ENCODE measurements at places on chromosomes 16 and 17. TPM values are rescaled to one million over a fixed set of nuclear protein-coding genes. Genes with fewer than 3 reads are reported as not detected.

DNA sequence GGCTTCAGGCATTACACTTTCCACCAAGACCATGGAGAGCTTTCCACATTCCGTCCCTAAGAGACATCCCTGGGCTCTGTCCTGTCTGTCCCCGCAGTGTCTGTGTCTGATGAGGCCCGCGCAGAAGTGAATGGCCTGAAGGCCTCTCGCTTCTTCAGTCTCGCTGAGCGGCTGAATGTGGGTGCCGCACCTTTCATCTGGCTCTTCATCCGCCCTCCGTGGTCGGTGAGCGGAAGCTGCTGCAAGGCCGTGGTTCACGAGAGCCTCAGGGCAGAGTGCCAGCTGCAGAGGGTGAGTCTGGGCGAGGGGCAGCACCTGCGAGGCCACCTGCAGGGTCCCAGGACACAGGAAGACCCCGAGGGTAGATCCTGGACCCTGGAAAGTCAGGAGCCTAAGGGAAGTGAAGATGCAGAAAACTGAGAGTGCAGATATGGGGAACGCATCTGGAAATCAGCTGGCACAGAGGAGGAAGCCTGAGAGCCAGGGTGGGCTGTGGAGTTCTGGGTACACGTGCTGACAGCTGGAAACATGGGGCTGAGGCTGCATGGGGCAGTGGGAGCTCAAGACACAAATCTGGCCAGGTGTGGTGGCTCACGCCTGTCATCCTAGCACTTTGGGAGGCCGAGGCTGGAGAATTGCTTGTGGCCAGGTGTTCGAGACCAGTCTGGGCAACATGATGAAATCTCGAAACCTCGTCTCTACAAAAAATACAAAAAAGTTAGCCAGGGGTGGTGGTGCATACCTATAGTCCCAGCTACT lies 8.0 kb downstream of the CCNF start:
- no peak for DNase-seq

DNA sequence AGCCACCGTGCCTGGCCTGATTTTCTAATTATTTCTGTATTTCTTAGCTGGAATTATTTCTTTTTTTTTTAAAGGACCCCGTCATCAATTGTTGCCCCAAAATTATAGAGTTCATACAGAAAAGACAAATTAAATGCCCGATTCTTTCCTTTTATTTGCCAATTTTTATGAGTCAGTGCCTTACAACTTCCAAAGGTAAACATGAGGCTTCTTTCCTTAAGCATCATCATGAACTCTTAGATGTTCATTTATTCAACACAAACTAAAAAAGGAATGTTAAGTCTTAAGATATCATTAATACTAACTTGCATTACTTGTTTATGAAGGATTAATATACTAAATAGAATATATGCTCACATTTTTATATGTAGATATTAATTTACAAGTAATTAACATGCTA lies 7.2 kb upstream of the ARHGDIA start:
- DNase-seq = no peak

DNA sequence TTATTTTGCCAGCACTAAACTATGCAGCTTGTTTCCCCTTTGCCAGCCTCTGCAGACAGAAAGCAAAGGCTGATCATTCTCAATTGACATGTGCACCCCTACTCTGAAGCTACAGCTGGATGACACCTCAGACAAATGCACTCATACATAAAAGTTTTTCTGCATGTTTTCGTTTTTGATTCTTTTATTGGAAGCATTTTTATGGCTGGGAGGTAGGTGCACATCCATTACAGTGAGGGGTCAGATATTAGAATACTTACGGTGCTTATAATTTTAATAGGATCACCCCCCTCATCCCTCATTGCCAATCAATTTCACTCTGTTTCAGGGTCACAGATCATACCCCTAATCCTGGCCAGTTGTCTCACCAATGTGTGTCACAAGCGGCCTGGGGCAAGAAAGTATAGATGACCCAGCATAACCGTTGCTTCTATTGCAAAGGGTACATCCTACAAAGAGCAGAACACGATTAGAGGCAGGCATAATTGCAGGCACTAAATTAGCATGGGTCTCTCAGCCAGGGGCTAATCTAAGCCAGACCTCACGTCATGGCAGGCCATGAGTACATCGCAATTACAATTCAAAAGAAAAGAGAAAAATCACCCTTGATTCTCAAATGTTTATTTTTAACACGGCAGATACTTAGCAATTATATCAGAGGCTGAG lies 89.5 kb upstream of the SOX9 start:
- no peak for DNase-seq

- no peak for DNase-seq
These were observed 1.7 kb upstream of the MNT start for GRCh38 chr17:2402544-2402943.

DNA sequence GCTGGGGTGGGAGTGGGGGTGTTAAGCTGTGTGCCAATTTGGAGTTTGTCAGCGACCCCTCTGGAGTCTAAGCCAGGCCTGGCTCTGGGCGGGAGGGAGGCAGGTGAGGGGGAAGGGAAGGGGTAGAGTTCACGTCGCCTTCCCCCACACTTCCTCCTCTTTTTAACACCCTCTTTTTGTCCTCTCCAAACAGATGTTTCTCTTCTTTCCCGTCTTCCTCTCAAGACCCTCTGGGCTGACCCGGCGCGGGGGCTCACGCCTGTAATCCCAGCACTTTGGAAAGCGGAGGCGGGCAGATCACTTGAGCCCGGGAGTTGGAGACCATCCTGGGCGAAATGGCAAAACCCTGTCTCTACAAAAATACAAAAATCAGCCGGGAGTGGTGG lies 3.3 kb downstream of the HOXB1 start:
- no peak for DNase-seq

GRCh38 chr16:17396762-17397498 lies 73.8 kb downstream of the XYLT1 start:
- no peak for DNase-seq

- no peak for DNase-seq
These were observed 2.3 kb upstream of the P2RX1 start for GRCh38 chr17:3918372-3919122.

DNA sequence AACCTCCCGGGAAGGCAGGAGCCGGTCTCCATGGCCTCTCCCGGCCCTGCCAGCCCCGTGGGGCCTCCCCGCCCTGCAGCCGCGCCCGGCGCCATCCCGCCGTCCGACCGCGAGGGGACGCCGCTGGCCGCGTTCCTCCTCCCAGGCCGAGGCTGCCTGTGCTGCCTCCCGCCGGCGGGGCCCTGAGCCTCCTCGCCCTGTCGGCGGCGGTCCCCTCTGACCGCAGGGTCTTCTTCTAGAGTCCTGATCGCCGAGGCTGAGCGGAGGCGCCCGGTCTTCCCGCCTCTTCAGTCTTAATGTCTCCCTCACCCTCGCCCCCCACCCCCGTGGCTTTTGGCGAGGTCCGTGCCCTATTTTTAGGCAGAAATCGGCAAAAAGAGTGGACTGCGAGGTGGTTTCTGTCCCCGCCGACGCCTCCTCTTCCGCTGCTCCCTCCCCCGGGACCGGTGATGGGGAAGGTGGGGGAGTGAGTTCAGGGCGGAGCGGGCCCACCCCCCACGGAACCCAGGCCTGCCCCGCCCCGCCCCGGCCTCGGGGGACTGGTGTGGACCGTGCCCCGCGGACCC lies 794 bp upstream of the CPNE7 start:
- DNase-seq = no peak

DNA sequence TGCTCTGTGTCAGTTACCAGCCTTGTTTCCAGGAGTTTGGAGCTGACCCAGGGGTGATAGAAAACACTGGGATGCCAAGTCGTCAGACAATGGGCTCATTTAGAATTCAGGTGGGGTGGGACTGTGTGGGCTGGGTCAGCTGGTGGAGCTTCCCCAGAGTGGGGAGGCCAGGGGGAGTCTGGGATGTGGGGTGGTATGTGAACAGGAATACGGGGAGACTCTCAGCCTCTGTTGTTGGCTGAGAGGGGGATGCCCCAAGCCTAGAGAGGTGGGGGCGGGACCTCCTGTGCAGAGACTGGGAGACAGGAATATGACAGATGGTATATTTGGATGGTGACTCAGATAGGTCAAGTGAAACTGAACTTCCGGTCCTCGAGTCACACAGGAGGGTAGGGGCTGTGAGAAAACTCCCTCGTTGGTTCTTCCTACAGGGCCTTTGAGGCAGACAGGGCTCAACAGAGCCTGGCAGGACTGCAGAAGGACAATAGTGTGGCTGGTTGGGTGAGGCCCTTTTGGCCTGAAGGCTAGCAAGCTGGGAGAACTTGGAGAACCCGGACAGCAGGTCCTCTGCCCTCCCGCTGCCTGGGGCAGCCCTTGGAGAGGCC lies 23.7 kb downstream of the CDH1 start:
- DNase-seq = no peak

- DNase-seq = no peak
These were observed 80.4 kb downstream of the EFCAB5 start for GRCh38 chr17:30021708-30022317.

DNA sequence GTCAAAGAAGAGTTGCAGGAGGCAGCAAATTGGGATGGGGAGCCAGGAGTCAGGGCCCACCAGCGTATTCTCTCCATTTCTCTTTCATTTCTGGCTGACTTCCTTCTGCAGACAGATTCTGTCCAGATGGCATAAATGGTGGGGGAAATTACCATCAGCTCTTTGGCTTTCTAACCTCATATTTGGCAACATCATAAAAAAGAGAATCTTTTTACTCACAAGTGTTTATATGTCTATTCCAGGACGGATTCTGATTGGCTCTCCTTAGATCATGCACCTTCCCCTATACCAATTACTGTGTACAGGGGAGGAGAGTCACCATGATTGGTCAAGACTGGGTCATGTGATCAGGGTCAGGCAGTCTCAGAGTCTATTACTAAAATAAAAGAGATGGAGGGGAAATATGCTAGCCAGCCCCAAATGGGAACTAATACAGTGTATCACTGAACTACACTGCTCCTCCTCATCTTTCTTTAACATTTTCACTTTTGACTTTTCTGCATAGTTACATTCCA lies 537.1 kb upstream of the EEF2KMT start:
- DNase-seq = no peak

DNA sequence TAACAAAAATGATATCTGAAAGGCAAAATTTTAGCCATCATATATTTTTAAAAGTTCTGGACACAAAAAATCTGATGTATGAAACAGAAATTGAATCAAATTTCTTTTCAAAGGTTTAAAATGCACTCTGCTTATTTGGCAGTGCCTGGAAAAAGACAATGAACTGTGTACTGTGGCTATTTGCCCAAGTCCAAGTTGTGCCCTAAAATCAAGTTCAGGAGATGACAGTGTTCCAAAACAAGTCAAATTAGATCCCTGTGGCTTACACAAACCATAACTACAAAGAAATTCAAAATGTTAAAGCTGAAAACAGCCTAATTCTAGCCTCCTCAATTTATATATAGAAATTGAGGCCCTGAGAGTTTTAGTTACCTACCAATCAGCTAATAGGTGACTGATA lies 25.6 kb downstream of the CMC2 start:
- no peak for DNase-seq

GRCh38 chr16:379183-379960 lies 2.4 kb downstream of the PGAP6 start:
- DNase-seq = no peak

GRCh38 chr16:54957403-54958166 lies 26.9 kb downstream of the IRX5 start:
- no peak for DNase-seq

- no peak for DNase-seq
These were observed 2.3 kb upstream of the SLC16A11 start for GRCh38 chr17:7046127-7046724.

GRCh38 chr17:75763613-75764416 lies 1.2 kb downstream of the GALK1 start:
- DNase-seq = no peak

- no peak for DNase-seq
These were observed 6.4 kb downstream of the ATXN1L start for GRCh38 chr16:71852158-71852557.

DNA sequence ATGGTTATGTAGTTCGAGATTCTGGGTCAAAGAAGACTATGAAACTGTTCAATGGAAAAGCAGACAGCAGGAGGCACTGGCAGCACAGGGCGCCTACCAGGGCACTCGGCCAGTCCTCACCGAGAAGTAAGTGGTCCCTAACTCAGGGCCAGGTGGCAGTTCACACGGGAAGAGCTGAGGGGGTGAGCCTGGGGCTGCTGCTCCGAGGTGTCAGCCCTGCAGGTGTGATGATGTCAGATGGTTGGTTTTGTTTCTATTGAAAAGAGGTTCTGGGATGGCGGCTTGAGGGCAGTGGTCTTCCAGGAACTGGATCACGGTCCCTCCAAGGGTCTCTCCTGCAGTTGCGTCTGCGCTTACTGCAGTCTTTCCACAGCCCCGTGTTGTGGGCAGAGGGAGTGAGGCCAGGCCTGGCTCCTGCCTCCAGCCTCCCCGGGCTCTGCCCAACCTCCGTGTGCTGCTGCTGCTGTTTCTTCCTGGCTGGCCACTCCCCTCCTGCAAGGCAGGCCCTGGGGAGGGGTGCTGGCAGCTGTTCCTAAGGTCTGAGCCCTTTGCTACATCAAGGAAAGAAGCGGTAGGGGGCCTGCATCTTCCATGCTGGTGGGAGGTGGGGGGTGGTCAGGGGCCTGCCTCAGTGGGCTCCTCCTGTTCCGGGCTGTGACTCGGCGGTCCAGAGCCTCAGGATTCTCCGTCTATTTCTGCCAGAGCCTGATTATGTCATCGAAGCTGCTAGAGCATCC lies 22.6 kb downstream of the RNF213 start:
- no peak for DNase-seq

- no peak for DNase-seq
These were observed 4.0 kb downstream of the PRSS54 start for GRCh38 chr16:58290861-58291260.

- no peak for DNase-seq
These were observed 560.7 kb upstream of the RBFOX1 start for GRCh38 chr16:6771956-6772355.

DNA sequence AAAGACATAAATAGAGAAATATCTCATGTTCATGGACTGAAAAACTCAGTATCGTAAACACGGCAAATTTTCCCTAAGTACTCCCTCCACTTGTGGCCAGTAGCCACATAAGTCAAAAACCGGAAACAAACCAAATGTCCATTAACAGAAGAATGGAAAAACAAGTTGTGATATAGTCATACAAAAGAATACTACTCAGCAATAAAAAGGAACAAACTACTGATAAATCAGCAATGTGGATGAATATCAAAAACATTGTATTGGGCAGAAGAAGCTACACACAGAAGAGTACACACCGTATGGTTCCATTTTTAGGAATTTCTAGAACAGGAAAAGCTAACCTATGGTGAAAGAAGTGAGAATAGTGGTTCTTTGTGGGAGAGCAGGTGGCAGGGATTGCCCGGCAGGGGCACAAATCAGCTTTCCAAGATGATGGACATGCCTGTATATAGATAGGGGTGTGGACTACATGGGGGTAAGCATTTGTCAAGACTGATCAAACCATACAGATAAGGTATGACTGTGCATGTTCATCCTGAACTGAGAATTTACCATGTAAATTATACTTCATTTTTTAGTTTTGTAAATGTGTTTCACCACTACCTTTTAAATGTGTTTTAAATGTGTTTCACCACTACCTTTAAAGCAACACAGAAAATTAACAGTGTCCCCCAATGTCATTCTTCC lies 172.8 kb upstream of the CDH5 start:
- DNase-seq = no peak

SULT1A4 gene
- total RNA-seq = 6.9 TPM

KRT31 gene
- total RNA-seq = not detected

CCDC144A gene
- 27.3 TPM for total RNA-seq

TNP2 gene
- total RNA-seq = not detected

SMTNL2 gene
- 1.5 TPM for total RNA-seq

NGFR gene
- total RNA-seq = 209 TPM

KRTAP16-1 gene
- not detected for total RNA-seq

MMP25 gene
- total RNA-seq = not detected

SCNN1B gene
- total RNA-seq = 2.7 TPM

PIK3R6 gene
- total RNA-seq = 2.4 TPM

FOXN1 gene
- total RNA-seq = not detected

Measured in tibial nerve (tissue), 4 donors.